ENCODE measurements at places on chromosomes 5 and 9.

- DNase-seq = no peak
Measured at GRCh38 chr5:42064821-42065220, 139.7 kb downstream of the FBXO4 start.

- no peak for DNase-seq
Measured at GRCh38 chr5:11928909-11929308, 24.7 kb upstream of the CTNND2 start.

- no peak for DNase-seq
Measured at GRCh38 chr5:150862070-150862469, 15.7 kb downstream of the IRGM start.

DNA sequence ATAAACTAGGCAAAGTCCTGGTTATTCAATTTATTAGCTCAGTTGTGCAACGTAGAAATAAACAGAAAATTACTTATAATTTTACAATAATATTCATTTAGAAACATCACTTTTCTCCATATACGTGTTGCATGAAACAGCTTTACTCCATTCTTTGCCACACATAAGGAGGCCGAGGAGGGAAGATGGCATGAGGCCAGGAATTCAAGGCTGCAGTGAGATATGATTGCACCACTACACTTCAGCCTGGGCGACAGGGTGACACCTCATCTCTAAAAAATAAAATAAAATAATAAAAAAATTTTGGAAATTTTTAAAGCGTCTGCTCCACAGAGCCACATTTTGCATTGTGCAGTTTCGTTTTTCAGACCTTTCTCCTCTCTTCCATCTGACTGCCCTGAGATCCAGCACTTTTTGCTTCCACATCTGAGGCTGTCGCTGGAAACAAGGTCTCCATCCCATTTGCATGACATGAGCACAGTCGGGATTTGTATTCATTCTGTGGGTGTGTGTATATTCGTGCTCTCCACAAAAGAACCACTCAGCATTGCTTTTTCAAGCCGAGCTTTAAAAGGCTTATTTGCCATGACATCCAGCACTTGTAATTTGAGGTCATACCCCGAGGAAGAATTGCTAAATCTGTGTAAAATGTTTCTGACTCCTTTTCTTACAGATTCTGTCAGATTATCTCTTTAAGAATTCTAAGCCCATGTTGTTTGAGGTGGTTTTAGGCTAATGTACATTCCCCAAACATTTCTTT is 98.6 kb upstream of the MSX2 start:
- no peak for DNase-seq

DNA sequence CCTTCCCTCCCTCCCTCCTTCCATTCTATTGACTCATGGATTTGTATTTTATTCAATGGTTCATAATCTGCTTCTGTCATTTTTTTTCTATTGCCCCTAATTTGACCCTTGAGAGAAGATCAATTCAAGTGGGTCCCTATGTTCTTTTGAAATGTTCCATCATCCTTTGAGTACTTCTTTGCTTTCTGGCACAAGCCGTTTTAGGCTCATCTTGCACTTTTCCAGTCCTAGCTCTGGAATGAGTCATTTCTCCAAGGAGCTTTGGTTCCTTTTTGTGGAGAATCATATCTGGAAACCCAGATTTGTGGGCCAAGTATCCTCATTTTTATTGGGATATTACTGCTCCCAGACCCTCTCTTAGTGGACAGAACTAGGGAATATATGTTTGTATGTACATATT is 126.8 kb upstream of the PTPN3 start:
- DNase-seq = no peak

DNA sequence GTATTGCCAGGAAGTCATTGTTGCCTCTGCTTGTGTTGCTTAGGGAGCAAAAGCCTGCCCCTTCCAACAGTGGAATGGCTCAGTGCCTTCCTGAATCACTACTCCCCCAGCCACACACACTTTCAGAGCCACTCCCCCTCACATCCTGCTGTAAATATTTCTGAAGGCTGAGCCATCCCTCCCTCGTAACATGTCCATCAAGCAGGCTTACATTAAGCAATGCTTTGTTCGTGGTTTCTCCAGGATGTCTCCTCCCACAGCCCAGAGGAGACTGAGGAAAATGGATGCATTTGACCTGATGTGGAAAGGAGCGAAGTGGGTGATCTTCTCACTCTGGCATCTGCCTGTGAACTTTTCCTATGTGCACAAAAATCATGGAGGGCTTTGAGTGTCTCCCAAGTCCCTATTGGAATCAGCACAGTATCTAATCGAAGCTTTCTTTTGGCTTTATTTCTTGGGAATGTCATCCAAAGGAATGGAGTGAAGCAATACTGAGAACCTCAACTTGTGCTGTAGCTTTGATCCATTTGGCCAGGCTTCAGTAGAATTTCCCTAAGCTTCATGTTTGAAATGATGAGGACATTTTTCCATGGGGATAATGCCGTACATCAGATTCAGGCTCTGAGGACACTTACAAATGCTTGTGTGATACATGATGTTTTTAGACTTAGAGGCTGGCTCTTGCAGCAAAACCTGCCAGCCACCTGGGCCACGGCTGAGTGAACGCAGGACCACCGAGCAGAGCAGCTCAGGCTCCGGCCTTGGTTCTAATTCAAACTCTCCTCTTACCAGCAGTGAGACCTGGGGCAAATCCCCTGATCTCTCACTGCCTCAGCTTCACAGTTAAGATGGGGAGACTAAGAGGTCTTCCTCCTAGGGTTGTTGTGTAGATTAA is 389.1 kb downstream of the ENC1 start:
- DNase-seq = no peak

DNA sequence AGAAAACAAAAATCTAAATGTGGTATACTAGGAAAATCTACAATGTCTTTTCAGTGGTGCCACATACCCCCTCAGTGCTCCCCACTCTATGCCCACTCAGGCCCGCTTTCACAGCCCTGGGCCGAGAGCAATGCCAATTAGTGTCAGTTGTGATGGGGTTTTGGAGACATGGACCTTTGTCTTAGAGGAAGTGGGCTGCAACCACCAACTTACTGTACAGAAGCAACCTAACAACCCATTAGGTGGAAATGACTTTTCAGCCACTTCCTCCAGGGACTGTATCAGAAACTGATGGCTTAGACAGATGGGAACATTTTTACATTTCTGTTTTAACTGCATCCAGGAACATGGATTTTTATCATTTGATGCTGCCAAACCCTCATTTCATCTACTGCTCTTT is 268.0 kb downstream of the BNC2 start:
- DNase-seq = no peak

- no peak for DNase-seq
Measured at GRCh38 chr9:124347968-124348358, 67.3 kb downstream of the PSMB7 start.

- no peak for DNase-seq
Measured at GRCh38 chr5:58241389-58241788, 218.5 kb downstream of the PLK2 start.

DNA sequence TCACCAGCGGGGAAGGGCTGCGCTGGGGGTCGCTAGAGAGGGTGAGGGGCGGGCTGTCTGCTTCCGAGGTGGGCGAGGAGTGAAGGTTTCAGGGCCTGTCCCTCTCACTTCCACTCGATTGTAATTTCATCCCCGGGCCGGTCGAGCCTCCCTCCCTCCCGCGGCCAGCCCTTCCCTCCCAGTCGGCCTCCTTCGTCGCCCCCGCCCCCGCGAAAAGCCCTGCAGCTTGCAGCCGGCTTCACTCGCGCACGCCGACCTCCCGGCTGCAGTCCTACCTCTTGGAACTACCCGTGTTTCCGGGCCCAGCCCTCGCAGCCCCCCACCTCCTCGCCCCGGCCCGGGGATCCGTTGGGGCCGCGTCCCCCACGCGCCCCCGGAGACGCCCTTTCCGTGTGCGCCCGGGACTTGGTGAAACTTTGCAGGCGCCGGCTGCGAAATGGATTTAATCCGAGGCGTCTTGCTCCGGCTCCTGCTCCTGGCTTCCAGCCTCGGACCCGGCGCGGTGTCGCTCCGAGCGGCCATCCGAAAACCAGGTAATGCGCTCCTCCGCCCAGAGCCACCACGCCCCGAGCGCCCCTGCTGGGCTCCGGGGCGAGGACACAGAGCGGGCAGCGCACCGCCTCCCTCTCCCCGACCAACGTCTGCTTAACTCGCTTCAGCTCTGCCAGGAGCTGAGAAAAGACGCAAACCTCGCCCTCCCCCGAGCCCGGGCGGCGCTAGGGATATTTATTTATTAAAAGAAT is at the start of gene EGFLAM:
Gene EGFLAM, plus strand, starts transcription at position 241 of the 743 bp plus-strand sequence. Its CDS starts 196 bp downstream, at position 437.
- DNase-seq = peak; percentile 69

GRCh38 chr9:27530915-27531755 is 1.5 kb upstream of the MOB3B start:
- no peak for DNase-seq

DNA sequence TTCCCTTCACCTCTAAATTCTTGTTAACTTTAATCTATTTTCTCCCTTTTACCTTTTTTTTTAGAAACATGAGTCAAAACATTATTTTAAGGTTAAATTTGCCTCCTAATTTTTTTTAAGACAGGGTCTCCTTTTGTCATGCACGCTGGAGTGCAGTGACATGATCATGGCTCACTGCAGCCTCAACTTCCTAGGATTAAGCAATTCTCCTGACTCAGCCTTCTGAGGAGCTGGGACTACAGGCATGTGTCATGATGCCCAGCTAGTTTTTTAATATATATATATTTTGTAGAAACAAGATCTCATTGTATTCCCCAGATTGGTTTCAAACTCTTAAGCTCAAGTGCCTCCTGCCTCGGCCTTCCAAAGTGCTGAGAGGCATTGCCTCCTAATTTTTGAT is 424.7 kb upstream of the FAM174A start:
- no peak for DNase-seq

GRCh38 chr5:77086689-77087483 is at the start of gene ZBED3:
Gene ZBED3, minus strand, starts transcription at chr5:77087285. Its CDS starts 9,407 bp downstream, at chr5:77077878.
- peak; percentile 83 for DNase-seq

DNA sequence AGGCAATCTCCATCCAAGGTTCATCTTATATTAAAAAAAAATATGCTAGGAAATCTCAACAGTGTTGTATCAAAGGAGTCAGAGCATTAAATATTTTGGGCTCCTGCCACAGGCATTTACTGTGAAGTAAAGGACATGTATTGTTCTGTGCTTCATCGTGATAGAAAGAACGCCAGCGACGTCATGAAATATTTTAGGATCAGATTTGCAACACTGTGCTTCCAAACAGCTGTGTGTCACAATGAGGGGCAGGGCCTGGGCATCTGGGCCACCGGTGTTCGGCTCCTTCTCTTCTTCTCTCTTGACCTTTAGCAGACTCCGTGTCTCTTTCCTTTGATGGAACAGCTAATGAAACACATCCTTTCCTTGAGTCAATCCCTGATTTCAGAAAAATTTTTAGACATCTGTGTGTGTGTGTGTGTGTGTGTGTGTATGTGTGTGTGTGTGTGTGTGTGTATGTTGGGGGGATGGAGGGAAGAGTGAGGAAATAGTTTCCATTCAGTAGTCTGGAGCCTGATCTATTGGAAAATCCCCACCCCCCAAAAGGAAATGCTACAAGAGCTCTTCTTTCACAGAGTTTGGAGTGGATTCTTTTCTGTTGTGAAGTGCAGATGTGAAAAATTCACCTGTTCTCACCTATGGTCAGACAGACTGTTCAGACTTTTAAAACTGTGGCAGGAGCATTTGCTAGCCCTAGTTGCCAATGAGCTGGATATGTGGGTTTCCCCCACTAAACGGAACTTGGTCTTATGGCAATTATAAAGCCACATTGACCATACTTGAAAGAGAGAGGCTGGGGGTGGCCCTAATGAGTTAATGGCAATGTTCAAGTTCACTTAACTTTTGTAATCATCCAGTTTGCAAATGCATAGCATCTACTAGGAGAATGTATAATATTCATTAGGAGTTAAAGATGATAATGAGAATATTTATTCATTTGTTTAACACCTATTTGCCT is 18.1 kb upstream of the TNC start:
- DNase-seq = no peak

DNA sequence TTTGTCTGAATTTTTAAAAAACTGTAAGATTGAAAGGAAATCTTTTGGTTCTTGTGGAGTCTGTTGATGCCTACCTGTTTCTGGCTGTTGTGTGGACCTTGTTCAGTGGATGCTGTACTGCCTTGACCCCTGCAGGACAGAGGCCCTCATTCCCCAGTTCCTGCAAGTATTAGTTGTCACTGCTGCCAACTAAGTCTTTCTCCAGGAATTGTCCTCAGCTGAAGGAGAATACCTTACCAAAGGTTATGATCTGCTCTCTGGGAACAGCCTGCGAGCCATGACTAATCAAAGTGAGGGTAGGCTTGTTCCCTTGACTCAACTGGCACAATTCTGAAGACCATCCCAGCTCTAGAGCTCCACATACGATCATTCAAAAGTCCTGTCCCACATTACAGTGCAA is 145.3 kb upstream of the FST start:
- no peak for DNase-seq

DNA sequence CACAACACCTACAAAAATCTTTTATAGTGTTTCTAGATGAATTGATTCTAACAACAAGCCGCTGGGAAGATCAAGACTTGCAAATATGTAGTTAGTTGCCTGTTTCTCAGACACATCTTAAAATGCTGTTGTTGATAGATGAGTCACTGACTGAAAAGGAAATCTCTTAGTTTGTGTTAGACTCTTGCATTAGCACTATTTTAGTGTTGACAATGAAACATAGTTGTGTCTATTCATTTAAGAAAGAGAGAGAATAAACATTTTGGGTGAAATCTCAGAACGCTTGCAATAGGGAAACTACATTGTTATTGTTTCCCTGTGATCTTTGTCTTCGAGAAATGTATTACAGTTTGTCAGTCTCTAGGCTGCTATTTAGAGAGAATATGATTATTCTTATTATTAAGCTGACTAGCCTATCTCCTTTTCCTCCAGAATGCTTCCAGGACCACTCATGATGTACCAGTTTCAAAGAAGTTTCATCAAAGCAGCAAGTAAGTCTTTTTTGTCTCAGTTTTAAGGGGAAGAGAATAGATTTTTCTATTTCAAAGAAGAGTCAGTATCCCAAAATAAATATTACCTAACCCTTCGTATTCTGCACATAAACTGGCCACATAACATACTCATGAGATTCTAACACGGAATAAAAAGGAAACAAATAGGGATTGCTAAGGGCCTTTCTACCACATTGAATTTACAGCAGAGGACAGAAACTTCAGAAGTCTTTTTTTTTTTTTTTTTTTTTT is 285.6 kb downstream of the ARHGAP26 start:
- DNase-seq = no peak
